ENCODE measurements at places on chromosomes 6 and 20.

- no peak for DNase-seq
Measured at GRCh38 chr6:2384528-2384927, 139.1 kb upstream of the GMDS start.

DNA sequence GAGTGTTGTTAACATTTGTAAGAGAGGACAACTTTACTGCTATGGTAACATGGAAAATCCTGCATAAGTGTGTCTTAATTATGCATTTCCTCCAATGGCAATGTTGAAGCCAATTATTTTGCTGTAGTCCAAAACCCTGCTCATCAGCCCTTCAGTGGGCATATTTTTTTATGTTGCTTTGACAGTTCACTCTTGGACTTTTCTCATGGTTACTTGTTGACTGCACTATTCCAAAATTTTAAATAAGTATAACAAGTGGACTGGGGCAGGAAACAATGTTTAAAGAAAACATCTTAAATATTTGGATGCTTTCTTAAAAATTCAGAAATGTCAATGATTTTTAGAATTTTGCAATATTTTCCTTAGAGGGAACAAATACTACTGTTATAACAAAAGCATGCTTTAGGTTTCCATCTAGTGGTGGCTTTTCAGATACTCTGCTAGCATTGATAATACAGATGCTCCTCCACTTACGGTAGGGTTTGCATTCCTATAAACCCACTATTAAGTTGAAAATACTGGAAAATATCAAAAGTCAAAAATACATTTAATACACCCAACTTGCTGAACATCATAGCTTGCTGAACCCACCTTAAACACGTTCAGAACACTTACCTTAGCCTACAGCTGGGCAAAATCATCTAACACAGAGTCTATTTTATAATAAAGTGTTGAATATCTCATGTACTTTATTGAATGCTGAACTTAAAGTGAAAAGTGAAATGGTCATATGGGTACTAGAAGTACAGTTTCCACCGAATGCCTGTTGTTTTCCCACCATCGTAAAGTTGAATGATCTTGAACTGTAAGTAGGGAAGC lies 86.4 kb downstream of the ADGRG6 start:
- DNase-seq = peak; percentile 6

DNA sequence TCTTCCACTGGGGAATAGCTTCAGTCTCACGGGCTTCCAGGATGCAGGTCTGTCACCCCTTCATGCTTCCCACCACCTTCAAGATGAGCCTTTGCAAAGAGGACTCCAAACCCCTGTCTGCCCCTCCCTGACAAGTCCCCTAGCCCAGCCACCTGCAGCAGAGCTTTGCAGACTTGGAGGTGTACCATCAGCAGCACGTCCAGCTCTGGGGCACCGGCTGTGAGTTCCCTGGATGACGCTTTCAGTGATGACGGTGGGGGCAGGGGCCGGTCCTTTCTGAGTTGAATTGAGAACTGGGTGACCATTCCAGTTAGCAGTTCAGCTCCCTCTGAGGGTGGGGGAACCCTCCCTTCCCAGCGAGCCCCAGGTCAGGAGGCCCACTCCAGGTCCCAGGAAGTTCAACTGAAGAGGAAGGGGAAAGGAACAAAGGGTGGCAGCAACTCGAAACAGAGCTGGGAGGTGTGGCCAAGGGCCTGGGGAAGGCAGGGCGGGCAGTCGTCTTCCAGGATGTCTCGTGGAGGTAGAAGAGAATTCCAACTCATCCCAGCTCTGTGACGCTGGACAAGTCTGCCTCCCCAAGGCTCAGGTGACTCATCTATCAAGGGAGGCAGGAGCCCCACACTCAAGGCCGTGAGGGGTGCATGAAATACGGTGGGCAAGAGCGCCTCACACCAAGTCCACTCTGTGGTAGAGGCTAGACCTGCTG lies 86.0 kb downstream of the PTPN1 start:
- no peak for DNase-seq

DNA sequence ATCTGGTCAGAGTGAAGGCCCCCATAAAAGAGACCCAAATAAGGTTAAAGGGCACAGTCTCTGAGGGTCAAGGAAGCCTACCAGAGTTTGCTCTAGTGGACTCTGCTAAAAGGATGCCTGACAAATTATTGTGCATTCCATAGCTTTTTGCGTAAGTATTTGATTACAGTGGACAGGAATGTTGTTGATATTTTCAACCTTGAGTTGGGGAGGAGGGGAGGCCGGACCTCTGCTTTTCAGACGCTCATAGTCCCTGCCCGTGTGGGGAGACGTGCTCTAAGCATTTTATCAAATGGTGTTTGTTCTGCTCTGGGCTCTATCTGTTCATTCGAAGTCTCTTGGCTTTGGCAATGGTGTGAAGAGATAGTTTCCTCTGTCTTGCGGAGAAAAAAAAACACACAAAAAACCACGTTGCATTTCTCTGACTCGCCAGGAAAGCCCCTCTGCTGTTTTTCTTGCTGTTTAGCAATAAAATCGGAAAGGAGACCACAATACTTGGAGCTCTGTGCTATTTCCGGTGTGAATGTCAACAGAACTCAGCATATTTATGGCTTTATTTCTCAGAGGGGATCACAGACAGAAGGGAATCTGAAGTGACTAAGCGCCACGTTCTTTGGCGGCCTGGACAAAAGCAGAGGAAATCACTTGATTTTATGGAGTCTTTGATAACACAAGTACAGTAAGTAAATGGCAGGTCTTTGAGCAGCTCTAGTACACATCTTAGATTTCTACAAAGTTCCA lies 159.8 kb downstream of the ZFP64 start:
- no peak for DNase-seq

- peak; percentile 89 for DNase-seq
Measured at GRCh38 chr6:30213957-30214656, 901 bp upstream of the TRIM26 start.

DNA sequence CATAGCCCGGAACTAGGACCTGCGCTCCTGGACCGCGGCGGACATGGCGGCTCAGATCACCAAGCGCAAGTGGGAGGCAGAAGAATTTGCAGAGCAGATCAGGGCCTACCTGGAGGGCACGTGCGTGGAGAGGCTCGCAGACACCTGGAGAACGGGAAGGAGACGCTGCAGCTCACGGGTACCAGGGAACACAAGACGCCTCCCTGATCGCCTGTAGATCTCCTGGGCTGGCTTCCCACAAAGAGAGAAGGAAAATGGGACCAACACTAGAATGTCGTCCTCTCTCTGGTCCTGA lies 15.1 kb upstream of the HLA-A start:
- DNase-seq = no peak

DNA sequence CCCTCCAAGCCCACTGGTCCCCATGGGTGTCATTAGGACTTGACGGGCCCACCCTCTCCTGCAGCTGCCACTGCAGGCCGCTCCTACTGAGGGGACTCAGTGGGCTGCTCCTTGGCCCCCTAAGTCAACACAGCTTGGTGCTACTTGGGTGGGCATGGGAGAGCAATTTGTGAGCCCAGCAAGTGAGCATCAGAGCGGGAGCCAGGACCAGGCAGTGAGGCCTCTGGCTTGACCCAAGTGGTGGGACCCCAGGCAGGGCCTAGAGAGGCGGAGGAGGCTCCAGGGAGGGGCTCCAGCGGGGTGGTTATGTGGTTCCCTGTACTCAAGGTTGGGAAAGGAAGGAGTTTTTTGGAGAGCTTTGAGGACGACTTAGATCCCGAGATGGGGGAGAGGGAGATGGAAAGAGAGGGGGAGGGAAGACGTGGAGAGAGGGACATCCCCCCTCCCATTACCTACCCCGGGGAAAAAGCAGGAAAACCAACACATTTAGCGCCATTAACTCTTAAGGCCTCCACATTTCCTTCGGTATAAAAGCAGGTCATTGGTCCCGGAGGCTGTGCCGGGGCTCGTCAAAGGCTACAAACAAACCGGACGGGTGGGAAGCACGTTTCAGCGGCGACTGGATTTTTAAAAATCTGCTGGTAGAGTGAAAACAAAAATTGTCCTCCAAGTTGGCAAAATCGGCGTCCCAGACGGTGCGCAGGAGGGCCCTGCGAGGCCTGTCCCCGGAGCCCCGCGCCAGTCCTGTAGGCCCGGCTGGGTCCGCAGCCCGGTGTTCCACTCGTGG lies 8.8 kb downstream of the FOXC1 start:
- DNase-seq = no peak

DNA sequence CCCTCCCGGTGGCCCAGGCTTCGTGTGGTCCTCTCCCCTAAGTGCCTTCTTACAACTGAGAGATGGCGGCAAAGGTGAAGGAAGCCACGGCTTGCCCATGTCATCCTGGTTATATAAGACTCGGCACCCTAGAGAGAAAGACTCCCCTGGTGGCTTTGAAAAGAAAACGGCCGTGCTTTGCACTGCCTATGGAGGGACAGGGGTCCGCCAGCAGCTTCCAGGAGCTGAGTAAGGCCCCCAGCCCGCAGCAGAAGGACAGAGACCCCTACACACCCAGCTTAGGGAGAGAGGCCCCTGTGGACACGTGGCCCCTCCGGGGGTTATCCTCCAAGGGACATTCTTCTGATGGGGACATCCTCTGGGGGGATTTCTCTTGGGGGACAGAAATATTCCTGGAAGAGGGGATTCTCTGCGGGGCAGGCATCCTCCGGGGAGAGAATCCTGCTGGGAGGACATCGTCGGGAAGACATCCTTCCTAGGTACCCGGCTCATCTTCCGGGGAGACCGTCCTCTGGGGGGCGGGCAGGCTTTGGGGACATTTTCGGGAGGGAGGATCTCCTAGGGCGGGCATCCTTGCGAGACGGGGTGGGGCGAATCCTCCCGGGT lies 511 bp upstream of the OGFR start:
- no peak for DNase-seq

- DNase-seq = no peak
Measured at GRCh38 chr6:152351742-152352141, 285.4 kb downstream of the SYNE1 start.

- no peak for DNase-seq
Measured at GRCh38 chr20:57568960-57569359, 8.1 kb downstream of the PCK1 start.

DNA sequence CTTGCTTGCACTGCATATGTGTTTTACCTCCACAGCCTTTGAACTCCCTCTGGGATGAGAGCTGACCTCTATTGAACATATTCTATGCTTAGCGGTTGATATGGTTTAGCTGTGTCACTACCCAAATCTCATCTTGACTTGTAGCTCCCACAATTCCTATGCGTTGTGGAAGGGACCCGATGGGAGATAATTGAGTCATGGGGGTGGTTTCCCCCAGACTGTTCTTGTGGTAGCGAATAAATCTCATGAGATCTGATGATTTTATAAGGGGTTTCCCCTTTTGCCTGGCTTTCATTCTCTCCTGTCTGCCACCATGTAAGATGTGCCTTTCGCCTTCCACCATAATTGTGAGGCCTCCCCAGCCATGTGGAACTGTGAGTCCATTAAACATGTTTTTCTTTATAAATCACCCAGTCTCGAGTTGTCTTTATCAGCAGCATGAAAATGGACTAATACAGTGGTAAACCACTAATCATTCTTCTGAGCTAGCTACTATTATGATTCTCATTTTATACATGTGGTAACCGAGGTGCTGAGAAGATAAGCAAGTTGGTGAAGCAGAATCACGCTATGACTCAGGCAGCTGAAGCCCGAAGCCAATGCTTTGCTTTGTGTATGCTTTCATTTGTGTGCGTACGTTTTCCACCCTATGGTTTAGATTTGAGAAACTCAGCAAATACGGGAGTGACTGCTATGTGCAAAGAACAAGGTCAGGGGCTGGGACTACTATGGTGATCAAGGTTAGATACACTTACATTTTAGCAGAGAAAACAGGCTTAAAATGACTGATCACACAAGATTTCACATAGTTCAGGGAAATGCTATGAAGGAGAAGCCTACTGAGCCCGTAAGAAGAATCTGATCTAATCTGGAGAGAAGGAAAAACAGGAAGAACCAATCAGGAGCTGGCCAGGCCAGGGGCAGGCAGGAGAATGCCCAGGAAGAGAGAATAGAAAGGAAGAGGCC lies 363.5 kb downstream of the ESR1 start:
- peak; percentile 75 for DNase-seq

DNA sequence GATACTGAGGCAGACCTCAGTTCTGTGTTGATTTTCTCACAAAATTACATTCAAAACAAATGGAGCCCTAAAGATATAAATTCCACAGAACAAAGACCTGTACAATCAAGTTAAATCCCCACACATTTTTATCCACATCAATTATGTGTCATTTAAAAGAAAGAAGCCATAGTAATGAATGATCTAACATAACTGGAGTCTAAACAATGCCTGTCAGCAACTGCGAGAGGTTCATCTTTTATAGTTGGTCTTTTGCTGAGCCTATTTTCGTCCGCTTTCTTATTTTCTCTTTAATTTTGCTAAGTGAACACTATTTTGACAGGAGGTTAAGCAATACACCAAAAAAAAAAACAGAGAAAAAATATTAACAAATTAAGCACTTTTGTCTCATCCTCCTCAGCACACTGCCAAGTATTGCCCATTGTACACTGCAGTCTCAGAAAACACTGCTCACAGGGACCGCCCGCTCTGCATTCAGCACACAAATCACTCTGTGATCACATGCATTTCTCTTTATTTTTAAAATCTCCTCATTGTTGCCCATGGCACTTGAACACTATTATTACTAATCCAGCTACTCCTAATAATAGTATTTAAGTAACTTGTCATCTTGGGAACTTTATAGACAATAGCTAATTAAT lies 140.8 kb downstream of the BTBD9 start:
- DNase-seq = no peak

DNA sequence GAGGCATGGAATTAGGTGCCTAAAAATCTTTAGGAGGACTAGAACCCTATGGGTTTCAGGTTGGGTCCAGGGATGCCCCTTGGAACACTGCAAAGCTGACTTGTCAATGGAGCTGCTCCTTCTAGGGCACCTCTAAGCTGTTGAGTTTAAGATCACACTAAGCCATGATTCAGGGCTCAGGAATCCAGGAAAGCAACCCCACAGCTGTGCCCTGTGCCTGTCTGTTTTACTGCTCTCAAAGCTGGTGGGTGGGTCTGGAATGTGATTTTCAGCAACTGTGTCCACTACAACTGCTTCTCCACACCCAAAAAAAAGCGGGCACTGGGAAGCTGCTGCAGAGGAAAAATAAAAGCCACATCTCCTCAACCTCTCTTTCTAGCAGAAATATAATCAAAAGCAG lies 310.4 kb upstream of the MOCS1 start:
- no peak for DNase-seq

DNA sequence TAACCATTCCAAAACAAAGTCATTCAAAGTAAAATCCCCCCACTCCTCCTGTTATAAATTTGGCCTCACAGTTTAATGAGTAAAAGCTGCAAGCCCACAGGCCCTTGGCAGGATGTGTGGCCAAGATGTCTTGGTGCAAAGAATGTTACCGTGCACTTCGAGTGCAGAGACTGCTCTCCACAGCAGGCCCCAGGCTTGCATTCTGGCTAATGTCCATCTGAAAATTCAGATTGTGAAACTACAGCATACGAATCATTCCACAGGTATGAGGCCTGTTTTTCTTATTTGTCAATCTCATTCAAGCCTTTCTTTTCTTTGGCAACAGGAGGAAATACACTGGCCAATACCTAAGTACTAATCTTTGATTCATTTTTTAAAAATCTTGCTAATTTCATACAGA lies 7.1 kb downstream of the RPS6KA2 start:
- DNase-seq = no peak

DNA sequence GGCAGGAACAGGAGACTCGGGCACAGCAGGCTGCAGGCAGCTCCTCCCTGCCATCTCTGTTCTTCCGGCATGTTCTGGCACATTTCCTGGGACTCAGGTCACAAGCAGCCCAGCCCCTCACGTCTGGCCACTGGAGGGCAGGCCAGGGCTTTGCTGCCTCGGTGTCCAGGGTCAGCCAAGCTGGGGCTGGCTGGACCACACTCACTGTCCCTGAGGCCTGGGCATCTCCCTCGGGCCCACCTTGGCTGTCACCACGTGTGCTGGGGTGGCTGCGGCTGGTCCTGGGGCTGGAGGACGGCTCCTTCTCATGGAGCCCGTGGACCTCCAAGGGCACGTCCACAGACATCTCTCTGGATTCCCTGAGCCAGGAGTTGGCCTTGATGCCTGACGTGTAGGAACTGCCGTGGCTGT lies 18.5 kb downstream of the FRMD1 start:
- DNase-seq = no peak
